Renal cortical epithelial cell (primary cell): ENCODE measurements at places on chromosomes 12 and 14. TPM values are rescaled to one million over a fixed set of nuclear protein-coding genes. Genes with fewer than 3 reads are reported as not detected.

ZDHHC22 gene
- total RNA-seq = not detected in 2 replicates

ACSS3 gene
- total RNA-seq = 8.5 and 19.8 TPM in 2 replicates

TEX52 gene
- not detected in 2 replicates for total RNA-seq

AREL1 gene
- total RNA-seq = 40.1 and 64.6 TPM in 2 replicates

CMTM5 gene
- total RNA-seq = not detected in 2 replicates

BMAL2 gene
- total RNA-seq = 24.6 and 65.5 TPM in 2 replicates

OR2AP1 gene
- not detected in 2 replicates for total RNA-seq

GPR162 gene
- 3.8 TPM in 1 of 2 replicates, not detected in the other for total RNA-seq

ABCD2 gene
- under 0.01 TPM in 1 of 2 replicates, not detected in the other for total RNA-seq

SLC10A1 gene
- not detected in 2 replicates for total RNA-seq

RERGL gene
- not detected in 2 replicates for total RNA-seq

TMEM179 gene
- not detected in 2 replicates for total RNA-seq

CPNE6 gene
- total RNA-seq = not detected in 2 replicates

CCDC177 gene
- not detected in 2 replicates for total RNA-seq

GPR84 gene
- total RNA-seq = not detected in 2 replicates

REP15 gene
- total RNA-seq = 0.35 and 4.0 TPM in 2 replicates

LALBA gene
- total RNA-seq = not detected in 2 replicates

PYM1 gene
- 30.0 and 38.7 TPM in 2 replicates for total RNA-seq

ALDH2 gene
- 18.7 and 23.4 TPM in 2 replicates for total RNA-seq

PLA2G1B gene
- total RNA-seq = not detected in 2 replicates

KCNA1 gene
- not detected in 2 replicates for total RNA-seq

OTX2 gene
- total RNA-seq = not detected in 2 replicates
